Stimulated activated CD4-positive, alpha-beta T cell treated with anti-CD3 and anti-CD28 coated beads, TNF-alpha, amount 100 ng/mL, for 1 hour (primary cell): ENCODE measurements at places on chromosomes 12 and 14.

DNA sequence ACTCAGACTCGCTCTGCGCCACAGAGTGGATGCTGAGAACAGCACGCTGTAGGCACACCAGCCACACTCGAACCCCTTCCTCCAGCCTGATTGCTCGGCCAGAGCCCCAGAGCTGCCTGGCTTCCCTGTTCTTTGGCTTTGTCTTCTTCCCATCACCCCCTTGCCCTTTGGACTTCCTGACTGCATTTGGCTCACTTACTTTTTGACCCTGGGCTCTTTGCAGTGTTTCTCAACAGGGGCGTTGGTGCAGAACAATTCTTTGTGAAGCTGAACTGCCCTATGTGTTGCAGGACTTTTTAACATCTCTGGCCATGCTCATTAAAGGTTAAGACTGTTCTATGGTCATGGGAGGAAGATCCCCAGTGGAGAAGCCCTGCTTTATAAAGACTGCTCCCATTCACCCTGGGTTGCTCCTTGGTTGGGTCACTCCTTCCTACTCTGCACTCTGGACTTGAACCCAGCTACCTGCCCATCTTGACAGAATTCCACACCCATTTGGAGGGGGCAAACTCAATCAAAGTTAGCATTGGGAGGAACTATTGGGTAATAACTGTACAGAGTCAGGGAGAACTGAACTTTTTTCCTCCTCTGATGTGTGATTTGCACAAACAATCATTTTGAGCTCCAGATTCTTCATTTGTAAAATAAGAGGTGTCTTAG is 127.7 kb upstream of the PLEKHG7 start:
- no peak for DNase-seq

GRCh38 chr14:29216268-29217232 is 450.0 kb downstream of the FOXG1 start:
- no peak for DNase-seq

- no peak for DNase-seq
Observed at GRCh38 chr12:14072987-14073386, 91.6 kb upstream of the GRIN2B start.

GRCh38 chr14:64758025-64758521 is 53.8 kb downstream of the PLEKHG3 start:
- DNase-seq = no peak

DNA sequence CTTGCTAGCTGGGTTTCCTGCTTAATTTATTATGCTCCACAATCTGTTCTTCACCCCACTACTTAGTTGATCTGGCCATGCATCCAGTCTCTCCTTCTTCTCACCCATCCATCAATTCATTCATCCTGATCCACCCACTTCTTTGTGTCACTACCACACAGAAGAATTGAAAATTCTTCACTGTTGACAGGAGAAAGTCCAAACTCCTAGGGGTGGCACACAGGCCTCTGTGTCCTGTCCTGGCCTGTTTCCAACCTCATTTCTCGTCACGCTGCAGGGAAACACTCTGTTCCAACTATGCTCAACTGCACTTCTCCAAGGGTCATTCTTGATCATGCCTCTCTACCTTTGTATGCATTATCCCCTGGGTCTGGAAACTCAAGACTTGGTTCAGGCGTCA is 10.6 kb upstream of the KRT83 start:
- DNase-seq = no peak

GRCh38 chr12:116964054-116965050 is 53.6 kb downstream of the FBXW8 start:
- DNase-seq = no peak

DNA sequence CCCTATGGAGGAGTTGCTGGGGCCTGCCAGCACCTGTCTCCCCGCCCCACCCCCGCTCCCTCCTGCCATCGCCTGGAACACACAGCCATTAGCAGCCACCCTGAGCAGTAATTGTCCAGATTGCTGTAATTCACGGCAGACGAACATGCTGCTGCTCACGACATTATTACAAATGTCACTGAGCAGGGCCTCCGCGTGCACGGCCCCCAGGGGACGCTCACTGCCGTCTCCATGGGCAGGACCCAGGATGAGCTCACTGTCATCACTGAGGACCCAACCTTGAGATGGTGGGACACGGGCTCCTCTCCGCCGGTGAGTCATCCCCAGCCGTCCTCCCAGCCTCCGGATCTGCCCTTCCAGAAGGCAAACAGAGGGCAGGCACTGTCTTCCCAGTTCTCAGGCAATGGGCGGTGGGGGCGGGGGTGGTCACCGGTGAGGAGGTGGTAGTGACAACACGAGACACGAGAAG is 100.4 kb downstream of the RFLNA start:
- no peak for DNase-seq

- DNase-seq = no peak
Observed at GRCh38 chr12:5171701-5172100, 128.0 kb downstream of the KCNA5 start.

GRCh38 chr12:7175493-7175892 is 14.0 kb upstream of the PEX5 start:
- no peak for DNase-seq

DNA sequence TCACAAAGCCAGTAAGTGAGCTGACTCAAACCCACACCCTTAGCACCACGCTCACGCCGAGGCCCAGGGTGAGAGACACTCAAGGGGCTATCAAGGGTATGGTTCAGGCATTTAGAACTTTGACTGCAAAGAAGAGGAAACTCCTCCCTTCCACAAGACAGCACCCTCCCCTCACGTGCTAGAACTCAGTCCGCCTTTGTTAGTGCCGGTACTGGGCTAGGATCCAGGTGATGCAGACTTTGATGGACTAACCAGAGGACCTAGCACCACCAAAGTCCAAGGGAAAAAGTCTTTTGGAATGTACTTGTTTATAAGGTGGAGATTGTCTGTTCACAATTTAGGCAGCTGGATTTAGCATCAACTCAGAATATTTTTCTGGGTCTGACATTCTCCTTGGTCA is 33.7 kb downstream of the VWF start:
- DNase-seq = no peak

GRCh38 chr14:59753512-59753911 is 117.1 kb downstream of the RTN1 start:
- no peak for DNase-seq

DNA sequence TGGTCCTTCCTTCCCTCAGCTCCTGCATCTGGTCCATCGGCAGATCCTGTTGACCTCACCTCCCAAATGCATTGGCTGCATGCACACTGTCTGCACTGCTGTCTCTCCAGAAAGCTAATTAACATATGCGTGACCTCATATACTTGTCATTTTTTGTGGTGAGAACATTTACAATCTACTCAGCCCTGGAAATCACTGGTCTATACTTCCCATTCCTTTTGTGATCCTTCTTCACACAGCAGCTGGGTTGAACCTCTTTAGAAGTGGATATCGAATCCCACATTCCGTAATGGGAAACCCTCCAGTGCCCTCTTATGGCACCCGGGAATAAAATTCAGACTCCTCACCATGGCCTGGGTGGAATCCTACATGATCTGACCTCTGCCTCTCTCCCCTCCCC is 45.0 kb downstream of the SMOC1 start:
- DNase-seq = no peak

- no peak for DNase-seq
Observed at GRCh38 chr12:58089588-58089987, 148.2 kb downstream of the ATP23 start.

DNA sequence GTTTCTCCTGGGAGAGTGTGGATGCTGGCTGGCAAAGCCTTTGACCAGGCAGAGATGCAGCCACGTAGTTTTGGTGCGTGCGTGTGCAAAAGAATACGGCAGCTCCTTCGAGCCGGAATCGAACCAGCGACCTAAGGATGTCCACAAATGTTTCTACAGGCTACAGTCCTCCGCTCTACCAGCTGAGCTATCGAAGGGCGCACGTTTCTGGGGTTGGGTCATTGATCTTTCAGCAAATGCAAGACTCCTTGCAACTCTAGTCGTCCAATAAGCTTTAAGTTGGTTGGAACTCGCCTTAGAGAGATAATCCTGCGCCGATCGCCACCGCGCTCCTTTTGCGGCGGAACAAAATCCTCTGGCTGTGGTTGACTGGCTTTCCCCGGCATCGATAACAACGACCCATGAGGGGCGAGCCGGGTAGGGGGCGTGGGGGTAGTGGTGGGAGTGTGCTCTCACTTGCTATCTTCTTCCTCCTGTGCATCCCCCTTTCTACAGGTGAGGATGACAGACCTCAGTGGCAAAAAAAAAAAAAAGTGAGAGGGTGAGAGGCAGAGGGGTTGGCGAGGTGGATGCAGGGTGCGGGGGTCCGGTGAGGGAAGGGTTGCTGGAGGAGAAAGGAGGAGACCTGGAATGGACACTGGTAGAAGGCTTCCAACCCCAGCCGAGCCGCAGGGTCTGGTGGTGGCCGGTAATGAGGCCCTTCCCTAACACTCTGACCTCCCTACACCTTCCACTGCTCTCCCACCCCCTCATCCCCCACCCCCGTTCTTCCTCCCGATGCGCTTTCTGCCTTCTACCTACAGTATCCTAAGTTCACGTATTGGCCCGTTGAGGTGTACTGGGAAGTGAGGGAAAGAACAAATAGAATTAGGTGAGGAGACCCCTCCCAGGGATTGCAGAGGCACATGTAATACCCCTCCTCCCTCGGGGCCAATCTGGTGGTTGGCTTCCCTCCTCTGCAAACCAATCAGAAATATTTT is 11.8 kb upstream of the OR6S1 start:
- no peak for DNase-seq

GRCh38 chr12:94644141-94644979 is 6.0 kb downstream of the TMCC3 start:
- DNase-seq = no peak

GRCh38 chr14:42490536-42490935 is 883.9 kb downstream of the LRFN5 start:
- DNase-seq = no peak

GRCh38 chr14:102140750-102141145 is 1.1 kb downstream of the WDR20 start:
- no peak for DNase-seq

- no peak for DNase-seq
Observed at GRCh38 chr12:19811922-19812321, 372.6 kb downstream of the AEBP2 start.

GRCh38 chr12:25810683-25811082 is 147.8 kb upstream of the RASSF8 start:
- no peak for DNase-seq

DNA sequence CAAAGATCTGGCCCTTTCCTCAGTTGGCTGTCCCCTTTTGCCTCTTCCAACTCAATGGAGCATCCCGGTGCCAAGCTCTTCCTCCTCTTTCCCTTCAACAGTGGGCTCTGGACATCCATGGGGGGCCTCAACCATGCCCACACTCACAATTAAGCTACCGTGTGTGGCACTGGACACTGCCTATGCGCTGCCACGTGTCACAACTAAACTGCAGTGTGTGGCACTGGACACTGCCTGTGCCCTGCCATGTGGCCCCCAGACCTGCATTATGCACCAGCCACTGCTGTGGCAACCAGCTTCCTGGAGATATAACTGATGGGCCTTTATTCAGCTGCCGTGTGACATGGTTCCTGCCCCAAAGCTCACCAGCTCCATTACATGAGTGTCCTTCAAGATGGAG is 179.1 kb downstream of the KCNA5 start:
- no peak for DNase-seq
